ENCODE measurements at places on chromosomes 3 and 15. TPM values are rescaled to one million over a fixed set of nuclear protein-coding genes. Genes with fewer than 3 reads are reported as not detected.

The VEPH1 gene
- total RNA-seq, result 14.3 TPM

The HESX1 gene
- total RNA-seq, result 0.25 TPM

The DPP8 gene
- total RNA-seq, result 53.6 TPM

The MUSTN1 gene
- total RNA-seq, result 0.74 TPM

The PODXL2 gene
- 178 TPM for total RNA-seq

The PRSS50 gene
- 0.25 TPM for total RNA-seq

The TIMP4 gene
- total RNA-seq, result 3.4 TPM

The TBC1D5 gene
- total RNA-seq, result 66.6 TPM

The AHSG gene
- total RNA-seq, result not detected

The FSIP1 gene
- total RNA-seq, result 7.4 TPM

The KAT2B gene
- 14.5 TPM for total RNA-seq

The ADAMTSL3 gene
- total RNA-seq, result 16.2 TPM

The MKRN3 gene
- 13.5 TPM for total RNA-seq

The GOLGA6B gene
- total RNA-seq, result not detected

The RBPMS2 gene
- not detected for total RNA-seq

The KNG1 gene
- total RNA-seq, result not detected

The ITIH1 gene
- total RNA-seq, result not detected

The CSPG5 gene
- total RNA-seq, result 111 TPM

The SPSB4 gene
- 7.6 TPM for total RNA-seq

The FEZF2 gene
- total RNA-seq, result 15.2 TPM

The DET1 gene
- total RNA-seq, result 7.9 TPM

The PIF1 gene
- 1.2 TPM for total RNA-seq

The PDIA5 gene
- 1.7 TPM for total RNA-seq

The ZDHHC23 gene
- total RNA-seq, result 6.4 TPM

The RTP3 gene
- not detected for total RNA-seq

The IGF1R gene
- 46.0 TPM for total RNA-seq

The TBC1D23 gene
- total RNA-seq, result 45.5 TPM
